CD4-positive, alpha-beta T cell treated with Interleukin-4 for 1 hour (primary cell): ENCODE measurements at places on chromosomes 11 and 22.
A peak's percentile ranks its signal among the peaks of the same experiment; 100 is the strongest.

GRCh38 chr11:32094923-32095322, 4.0 kb downstream of the RCN1 start:
- DNase-seq = no peak

- no peak for DNase-seq
These were observed 36.4 kb downstream of the NRXN2 start for GRCh38 chr11:64686466-64687170.

DNA sequence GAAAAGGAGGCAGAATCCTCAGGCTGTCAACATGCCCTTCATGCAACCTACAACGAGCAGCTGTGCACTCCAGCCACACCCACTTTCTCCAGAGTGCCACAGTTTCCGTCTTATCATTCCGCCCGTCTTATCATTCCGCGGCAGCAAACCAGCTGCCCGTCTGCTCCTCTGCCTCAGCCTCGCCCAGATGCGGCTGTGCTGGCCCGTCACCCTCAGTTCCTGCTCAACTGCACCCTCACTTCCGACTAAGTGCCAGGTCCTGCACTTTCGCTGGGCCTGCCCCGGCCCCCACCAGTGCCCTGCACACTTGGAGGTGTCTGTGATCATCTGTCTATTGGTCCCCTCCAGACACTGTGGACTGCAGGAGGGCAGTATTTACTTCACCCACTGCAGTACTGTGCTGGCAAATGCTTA, 43.7 kb downstream of the MICAL3 start:
- DNase-seq = peak; percentile 49

- DNase-seq = no peak
These were observed at the start of gene RAG1 for GRCh38 chr11:36567694-36568093. TSS of gene RAG1 (plus strand) at chr11:36568007. CDS start at chr11:36573305, 5,298 bp downstream.

DNA sequence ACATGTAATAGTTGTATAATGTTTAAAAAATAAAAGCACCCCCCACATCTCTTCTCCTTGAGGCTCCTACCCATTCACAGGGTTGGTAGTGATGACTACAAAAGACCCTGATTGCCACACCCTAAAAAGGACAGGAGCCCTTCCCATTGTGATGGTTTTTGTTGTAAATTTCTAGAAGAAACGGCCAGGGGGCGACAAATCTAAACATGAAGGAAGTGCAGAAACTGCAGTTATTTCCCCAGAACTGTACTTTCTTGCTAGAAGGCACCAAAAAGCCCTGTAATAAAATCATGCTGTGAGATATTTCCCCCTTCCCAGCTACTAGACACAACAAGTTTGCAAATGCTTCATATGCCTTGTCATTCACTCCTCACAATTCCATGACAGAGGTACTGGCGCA, 10.8 kb downstream of the PRR5L start:
- peak; percentile 23 for DNase-seq

DNA sequence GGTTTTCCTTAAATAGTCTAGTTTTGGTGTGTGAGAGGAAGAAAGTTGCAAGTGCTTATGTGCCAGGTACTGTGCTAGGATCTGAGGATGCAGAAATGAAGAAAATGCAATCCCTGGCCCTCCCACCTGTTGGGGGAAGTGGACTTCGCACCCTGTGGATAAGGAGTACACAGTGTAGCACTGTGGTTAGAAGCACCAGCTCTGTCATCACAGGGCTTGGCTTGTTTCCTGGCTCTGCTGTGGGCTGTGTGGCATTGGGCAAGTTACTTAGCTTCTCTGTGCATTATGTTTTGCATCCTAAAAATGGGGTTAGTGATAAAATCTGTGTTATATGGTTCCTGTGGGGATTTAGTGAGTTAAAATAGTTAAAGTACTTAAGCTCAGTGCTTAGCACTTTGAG, 68.2 kb downstream of the ENDOD1 start:
- DNase-seq = no peak

GRCh38 chr11:3105791-3106735, 48.8 kb upstream of the CARS1 start:
- no peak for DNase-seq

DNA sequence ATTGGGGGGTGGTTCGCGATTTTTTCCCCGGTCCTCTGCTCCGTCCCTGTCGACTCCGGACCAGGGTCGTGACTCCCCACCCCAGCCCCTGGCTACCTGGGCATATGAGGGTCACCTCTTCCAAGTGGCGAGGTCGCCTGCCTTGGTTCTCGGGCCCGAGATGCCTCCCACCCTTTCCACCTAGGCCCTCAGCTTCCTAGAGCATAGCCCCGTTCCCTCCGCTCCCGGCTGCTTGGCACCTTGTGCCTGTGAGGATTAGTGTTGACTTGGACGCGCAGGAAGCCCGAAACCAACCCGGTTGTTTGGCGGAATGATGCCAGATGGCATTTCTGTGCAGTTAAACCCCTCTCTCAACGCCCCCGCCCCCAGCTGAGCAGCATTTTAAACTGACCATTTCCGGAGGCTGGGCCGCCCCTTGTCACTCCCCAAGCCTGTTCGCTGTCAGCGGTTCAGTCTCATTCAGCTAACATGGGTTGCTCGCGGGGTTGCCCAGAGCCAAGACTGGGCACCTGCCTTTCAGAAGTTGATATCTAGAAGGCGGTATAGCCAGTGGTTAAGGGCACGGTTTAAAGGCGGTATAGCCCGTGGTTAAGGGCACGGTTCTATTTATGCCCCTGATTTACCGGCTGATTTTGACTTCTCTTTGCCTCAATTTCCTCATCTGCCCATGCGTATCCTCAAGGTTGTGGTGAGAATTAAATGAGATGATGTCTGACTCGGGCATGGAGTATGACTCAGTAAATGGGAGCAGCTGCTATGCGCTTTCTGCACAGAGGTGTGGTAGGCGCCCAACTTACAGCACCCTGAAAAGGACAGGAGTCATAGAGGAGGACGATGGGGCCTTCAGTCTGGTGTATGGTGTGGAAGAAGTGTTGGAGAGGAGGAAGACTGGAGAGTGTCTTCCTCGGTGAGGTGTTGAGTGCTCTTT, 639 bp downstream of the INCENP start:
- no peak for DNase-seq

DNA sequence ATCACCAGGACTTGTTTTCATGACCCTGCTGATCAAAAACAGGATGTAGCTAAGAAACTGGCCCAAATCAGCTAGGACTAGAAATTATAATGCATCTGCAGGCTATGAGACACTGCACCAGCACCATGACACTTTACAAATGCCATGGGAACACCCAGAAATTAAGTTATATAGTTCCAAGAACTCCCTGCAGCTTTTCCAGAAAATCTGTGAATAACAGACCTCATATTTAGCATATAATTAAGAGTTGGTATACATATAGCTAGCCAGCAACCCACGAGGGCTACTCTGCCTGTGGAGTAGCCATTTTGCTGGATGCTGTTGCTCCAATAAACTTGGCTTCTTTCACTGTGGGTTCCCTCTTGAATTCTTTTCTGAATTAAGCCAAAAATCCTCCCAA, 101.0 kb downstream of the PGR start:
- no peak for DNase-seq

DNA sequence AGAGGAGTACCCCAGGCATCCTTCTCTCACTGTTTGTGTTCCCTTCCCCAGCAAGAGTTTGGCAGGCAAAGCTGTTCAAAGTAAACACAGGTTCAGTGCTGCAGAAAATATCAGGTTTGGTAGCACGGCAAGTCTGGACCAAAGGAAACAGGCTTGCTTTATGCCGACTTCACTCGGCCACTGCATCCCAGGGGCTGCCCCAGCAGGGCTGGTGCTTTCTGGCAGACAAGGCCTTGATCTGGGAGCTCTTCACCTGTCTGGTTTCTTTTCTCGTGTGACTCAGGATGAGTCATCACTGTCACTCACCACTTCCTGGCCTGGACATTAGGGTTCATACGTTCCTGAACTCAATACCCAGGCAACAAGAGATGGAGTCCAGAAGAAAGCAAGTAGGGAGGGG, 52.6 kb upstream of the NAV2 start:
- DNase-seq = no peak

DNA sequence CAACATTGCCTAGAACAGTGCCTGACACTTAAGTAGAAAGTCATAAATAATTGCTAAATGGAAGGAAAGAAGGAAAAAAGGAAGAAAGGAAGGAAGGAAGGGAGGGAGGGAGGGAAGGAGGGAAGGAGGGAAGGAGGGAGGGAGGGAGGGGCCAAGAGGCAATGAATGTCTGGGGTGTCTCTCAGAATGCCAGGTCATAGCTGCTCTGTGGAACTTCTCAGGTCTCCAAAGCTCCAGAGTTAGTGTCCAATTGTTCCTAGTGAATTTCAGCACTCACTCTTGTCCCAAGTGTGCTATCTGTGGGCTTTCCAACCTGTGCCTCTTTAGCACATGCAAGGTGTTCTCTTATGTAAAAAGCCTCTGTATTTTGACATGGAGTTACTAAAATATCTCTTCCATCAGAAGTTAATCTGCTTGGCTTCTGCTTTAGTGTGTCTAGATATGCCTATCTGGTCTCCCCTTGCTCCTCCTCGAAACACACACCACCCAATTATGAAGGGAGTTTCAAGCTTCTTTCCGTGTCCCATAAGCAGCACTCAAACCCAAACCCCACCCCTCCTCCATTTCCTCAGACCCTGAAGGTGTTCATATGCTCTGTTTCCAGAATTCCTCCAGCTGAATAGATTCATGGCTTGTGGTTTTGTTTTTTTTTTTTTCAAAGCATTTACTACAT, 56.5 kb downstream of the FAM76B start:
- no peak for DNase-seq

DNA sequence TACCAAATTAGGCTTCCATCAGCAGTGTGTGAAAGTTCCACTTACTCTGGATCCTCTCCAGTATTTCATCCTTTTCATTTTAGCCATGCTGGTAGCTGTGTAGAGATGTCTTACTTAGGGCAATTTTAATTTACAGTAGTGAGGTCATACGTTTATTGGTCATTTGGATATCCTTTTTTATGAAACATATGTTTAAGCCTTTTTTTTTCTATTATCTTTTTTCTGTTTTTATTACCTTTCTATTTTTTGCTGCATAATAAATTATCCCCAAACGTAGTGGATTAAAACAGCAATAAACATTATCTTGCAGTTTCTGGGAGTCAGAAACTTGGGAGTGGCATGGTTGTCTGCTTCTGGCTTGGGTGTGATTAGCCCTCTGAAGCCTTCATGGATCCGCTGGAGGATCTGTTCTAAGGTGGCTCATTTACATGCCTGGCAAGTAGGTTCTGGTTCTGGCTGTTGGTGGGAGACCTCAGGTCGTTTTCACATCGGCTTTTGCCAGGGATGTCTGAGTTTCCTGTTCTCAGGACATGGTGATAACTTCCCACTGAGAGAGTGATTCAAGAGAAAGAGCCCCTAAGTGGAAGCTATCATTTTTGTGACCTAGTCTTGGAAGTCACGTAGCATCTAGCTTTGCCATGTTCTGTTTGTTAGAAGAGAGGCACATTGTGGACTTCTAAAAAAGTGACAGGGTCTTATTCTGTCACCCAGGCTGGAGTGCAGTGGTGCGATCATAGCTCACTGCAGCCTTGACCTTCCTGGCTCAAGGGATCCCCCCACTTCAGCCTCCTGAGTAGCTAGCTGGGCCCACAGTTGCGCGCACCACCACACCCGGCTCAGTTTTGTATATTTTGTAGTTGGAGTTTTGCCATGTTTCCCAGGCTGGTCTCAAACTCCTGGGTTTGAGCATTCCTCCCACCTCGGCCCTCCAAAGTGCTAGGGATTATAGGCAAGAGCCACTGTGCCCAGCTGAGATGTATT, 38.6 kb downstream of the PPP6R3 start:
- DNase-seq = no peak

DNA sequence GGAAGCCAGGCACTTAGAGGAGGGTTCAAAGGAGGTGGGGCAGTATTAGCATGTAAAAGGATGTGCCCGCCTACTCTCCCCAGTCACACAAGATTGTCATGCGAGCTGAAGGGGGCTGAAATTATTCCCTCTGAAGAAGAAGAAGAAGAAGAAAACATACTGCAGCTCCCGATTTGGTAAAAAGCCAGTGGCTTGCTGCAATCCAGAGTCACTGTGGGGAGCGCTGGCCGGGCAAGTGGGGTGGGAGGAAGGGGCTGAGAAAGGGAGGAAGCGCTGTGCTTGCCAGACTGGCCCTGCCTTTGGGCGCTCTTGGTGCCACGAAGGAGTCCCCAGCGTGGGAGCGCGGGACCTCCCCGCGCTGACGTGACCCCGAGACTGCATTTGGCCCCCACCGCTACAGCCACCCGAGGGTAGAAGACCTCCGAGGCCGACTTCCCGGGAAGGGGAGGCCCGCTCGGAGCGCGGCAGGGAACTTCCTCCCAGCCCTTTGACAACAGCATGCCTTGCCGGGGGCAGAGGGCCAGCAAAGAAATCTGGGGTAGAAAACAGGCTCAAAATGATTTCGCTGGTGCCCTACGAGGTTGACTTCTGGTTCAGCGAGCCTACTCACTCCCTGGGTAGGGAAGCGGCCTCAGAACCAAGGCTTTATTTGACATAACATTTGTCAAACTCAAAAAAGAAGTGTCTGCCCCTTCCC, 906.3 kb downstream of the DLG2 start:
- no peak for DNase-seq

GRCh38 chr11:112024178-112024772, 933 bp upstream of the DLAT start:
- no peak for DNase-seq

- no peak for DNase-seq
These were observed 623 bp downstream of the NDUFS8 start for GRCh38 chr11:68031144-68031464.

DNA sequence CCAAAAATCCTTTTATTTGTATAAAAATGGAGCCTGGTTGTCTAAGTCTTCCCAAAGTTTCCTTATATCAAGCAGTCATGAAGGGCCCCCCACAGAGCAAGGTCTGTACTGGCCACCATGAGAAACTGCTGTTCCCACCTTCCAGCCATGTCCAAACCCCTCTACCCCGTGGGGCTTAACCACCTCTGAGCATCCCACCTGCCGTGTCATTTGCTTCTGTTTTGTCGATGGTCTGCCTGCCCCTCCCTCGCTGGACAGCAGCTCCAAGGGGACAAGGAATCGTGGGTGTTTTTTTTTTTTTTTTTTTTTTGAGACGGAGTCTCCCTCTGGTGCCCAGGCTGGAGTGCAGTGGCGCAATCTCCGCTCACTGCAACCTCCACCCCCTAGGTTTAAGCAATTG, 11.1 kb upstream of the ANO1 start:
- no peak for DNase-seq

DNA sequence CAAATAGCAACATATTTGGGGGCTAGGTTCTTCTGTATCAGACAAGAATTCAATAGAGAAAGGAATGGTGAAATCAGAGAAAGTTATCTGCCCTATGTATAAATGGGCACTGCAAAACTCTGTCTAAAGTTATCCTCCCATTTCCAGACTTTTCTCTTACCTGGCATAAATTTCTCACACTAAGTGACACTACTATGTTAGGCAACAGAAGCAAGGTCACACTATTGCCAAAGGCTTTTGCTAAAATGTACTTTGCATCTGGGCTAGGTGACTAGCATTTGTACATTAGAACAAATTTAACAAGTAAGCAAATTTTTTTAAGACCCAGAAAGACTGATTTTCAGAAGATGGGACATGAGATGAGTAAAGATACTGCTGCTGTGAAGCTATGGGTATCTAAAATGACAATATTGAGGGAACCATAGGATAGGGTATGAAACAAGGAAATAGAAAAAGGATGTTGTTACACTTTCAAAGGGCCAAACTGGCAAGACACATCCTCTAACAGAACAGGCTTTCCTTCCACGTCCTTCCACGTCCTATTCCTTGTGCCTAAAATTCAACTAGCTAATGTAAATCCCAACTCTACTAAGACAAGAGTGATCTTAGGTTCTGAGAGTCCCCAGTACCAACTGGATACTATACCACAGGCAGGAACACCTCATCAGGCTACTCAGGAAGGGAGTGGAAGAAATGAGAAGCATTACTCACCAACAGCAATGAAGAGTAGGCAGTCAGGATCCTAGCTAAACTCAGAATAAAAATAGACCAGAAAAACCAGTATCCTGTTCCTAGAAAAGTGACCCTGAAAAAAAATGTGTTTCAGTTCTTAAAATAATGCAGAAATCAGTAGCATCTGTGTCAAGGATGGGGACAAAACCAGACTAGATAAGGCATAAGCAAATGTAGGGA, 22.6 kb downstream of the GDPD4 start:
- no peak for DNase-seq
